ENCODE measurements at places on chromosomes 5 and 9. TPM values are rescaled to one million over a fixed set of nuclear protein-coding genes. Genes with fewer than 3 reads are reported as not detected.
A peak's percentile ranks its signal among the peaks of the same experiment; 100 is the strongest.

DNA sequence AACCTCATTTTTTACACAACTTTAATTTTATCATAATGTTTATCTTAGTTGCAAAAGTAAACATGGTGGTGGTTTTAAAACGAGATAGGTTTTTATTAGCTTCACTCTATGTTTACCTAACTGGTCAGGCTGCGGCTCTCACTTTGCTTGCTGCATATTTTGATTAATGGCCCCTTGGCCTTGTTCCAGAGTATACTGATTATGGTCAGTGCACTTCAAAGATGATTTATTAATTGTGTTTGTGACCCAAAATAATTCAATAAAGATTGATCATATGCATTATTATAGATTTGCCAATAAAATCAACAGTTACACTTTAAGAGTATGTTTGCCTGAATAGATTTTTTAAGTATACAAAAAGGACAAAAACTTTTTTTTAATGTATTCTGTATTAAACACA, 188.0 kb downstream of the XRCC4 start:
- H3K4me1 ChIP-seq, result no peaks in the 10 kb centered on the region
- H3K27me3 ChIP-seq, result no peaks in the 10 kb centered on the region
- no peak overlapping the region for H3K27ac ChIP-seq
- no peaks in the 10 kb centered on the region for H3K36me3 ChIP-seq
- no peak overlapping the region for H3K4me3 ChIP-seq

- peak overlapping the region; percentile 98 for H3K27ac ChIP-seq
- no peaks in the 10 kb centered on the region for H3K27me3 ChIP-seq
- DNase-seq, result peak; percentile 92
- H3K4me1 ChIP-seq, result peaks cover 77% of the 10 kb centered on the region
- peaks cover 53% of the 10 kb centered on the region for H3K36me3 ChIP-seq
Measured at GRCh38 chr5:151213803-151214613, 9.9 kb downstream of the CCDC69 start.

DNA sequence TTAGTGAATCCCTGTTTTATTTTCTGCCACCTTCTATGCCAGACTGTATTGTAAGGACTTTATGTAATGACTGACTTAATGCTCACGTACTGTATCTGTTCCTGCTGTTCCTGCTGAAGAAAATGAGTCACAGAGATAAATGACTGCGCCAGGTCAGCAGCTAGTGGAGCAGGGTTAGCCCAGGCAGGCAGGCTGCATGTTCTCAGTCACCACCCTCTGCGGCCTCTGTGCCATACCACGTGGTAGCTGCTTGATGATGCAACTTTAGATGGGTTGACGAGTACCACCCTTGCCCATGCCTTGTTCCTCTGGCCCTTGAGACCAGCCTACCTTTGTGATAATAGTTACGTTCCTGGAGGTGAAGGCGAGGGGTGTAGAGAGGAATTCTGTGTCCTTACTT, 161.9 kb downstream of the TRIO start:
- H3K4me3 ChIP-seq, result no peak overlapping the region
- DNase-seq, result no peak
- H3K27ac ChIP-seq, result no peak overlapping the region
- no peaks in the 10 kb centered on the region for H3K4me1 ChIP-seq
- H3K27me3 ChIP-seq, result peaks cover 1% of the 10 kb centered on the region
- peaks cover 3% of the 10 kb centered on the region for H3K36me3 ChIP-seq

- H3K36me3 ChIP-seq, result no peaks in the 10 kb centered on the region
- no peak overlapping the region for H3K27ac ChIP-seq
- no peak for DNase-seq
Measured at GRCh38 chr5:74626386-74627222, 13.9 kb downstream of the ENC1 start.

GRCh38 chr9:104339692-104340091, 164.4 kb upstream of the OR13F1 start:
- no peaks in the 10 kb centered on the region for H3K4me1 ChIP-seq
- no peak for DNase-seq
- H3K27me3 ChIP-seq, result no peaks in the 10 kb centered on the region
- no peak overlapping the region for H3K27ac ChIP-seq
- H3K4me3 ChIP-seq, result no peak overlapping the region

DNA sequence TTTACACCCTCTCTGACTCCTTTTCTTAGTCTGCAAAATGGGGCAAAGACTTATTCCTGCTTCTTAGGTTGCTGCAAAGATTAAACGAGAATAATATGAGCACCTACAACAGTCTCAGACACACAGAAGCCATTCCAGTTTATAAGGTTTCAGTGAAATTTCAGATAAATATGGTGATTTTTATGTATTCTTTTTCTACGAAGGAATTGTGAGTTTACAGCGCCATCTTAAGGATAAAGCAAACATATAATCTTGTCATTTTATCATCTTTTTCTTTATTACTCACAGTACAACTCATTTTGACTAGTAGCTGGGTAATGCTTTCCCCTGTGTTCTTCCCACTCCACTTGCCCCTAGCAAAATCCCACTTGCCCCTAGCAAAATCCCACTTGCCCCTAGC, 29.2 kb upstream of the SMC5 start:
- no peak overlapping the region for H3K27ac ChIP-seq
- H3K36me3 ChIP-seq, result no peaks in the 10 kb centered on the region
- no peak overlapping the region for H3K4me3 ChIP-seq
- no peaks in the 10 kb centered on the region for H3K4me1 ChIP-seq

- peaks cover 4% of the 10 kb centered on the region for H3K27me3 ChIP-seq
- H3K27ac ChIP-seq, result no peak overlapping the region
- H3K4me1 ChIP-seq, result peaks cover 11% of the 10 kb centered on the region
- H3K36me3 ChIP-seq, result no peaks in the 10 kb centered on the region
- no peak overlapping the region for H3K4me3 ChIP-seq
Measured at GRCh38 chr5:139543423-139543991, 17.6 kb upstream of the UBE2D2 start.

GRCh38 chr5:150408231-150408943, 4.3 kb downstream of the CD74 start:
- peaks cover 35% of the 10 kb centered on the region for H3K4me1 ChIP-seq
- no peaks in the 10 kb centered on the region for H3K27me3 ChIP-seq
- peak overlapping the region; percentile 52 for H3K27ac ChIP-seq
- peaks cover 56% of the 10 kb centered on the region for H3K36me3 ChIP-seq

DNA sequence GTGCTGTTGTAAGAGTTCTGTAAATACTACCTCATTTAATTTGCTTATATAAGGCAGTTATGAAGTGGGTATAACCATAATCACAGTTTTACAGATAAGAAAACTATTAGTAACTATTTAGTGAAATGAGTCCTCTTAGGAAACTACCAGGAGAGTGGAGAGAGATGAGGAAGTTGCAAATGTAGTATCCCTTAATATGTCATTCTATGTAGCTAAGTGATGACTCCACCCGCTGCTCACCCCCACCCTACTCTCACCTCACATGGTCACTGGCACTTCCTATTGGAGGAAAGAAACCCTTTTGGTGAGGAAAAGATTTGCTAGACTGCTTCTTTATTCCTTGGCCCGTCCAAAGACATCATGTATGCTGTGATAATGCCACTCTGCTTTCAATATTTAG, 241.8 kb upstream of the SLC24A2 start:
- no peak overlapping the region for H3K27ac ChIP-seq
- no peak overlapping the region for H3K4me3 ChIP-seq
- no peaks in the 10 kb centered on the region for H3K27me3 ChIP-seq

GRCh38 chr5:134138416-134139376, 24.2 kb downstream of the TCF7 start:
- H3K4me1 ChIP-seq, result peaks cover 40% of the 10 kb centered on the region
- H3K27ac ChIP-seq, result no peak overlapping the region
- no peak overlapping the region for H3K4me3 ChIP-seq
- peak; percentile 66 for DNase-seq

GRCh38 chr9:120368799-120369198, 211.2 kb downstream of the CDK5RAP2 start:
- H3K27ac ChIP-seq, result no peak overlapping the region
- no peak for DNase-seq
- no peak overlapping the region for H3K4me3 ChIP-seq
- H3K27me3 ChIP-seq, result no peaks in the 10 kb centered on the region
- H3K4me1 ChIP-seq, result no peaks in the 10 kb centered on the region

The PLCXD3 gene
- total RNA-seq, result not detected

The COL15A1 gene
- total RNA-seq, result 0.30 TPM

The CAMK4 gene
- total RNA-seq, result 66.1 TPM

The PCDHB13 gene
- total RNA-seq, result not detected

GRCh38 chr5:92505925-92506324, 1075.1 kb downstream of the NR2F1-AS1 start:
- no peak overlapping the region for H3K27ac ChIP-seq
- no peak for DNase-seq
- no peaks in the 10 kb centered on the region for H3K4me1 ChIP-seq
- H3K36me3 ChIP-seq, result no peaks in the 10 kb centered on the region
- no peaks in the 10 kb centered on the region for H3K27me3 ChIP-seq

DNA sequence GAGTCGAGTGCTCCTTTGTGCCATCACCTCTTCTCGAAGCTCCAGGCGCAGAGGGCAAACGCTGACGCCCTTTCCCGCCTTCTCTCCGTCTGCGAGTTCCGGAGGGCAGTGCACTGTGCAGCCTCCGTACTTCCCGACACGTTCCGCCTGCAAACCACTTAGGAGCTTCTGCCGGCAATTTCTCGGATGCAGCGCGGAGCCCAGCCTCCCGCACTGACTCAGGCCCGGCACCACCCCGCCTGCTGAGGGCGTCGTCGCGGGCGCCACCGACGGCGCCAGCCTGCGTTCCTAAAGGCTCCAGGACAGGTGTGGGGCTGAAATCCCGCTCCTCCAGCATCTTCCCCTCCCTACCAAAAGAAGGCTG, 9.3 kb upstream of the TRIM36 start:
- no peak for DNase-seq
- H3K4me3 ChIP-seq, result no peak overlapping the region
- no peaks in the 10 kb centered on the region for H3K36me3 ChIP-seq
- H3K4me1 ChIP-seq, result peaks cover 13% of the 10 kb centered on the region
- no peak overlapping the region for H3K27ac ChIP-seq

The PCDHA9 gene
- total RNA-seq, result not detected

GRCh38 chr5:158979749-158980521, 119.8 kb downstream of the EBF1 start:
- no peak overlapping the region for H3K4me3 ChIP-seq
- H3K36me3 ChIP-seq, result no peaks in the 10 kb centered on the region
- H3K4me1 ChIP-seq, result no peaks in the 10 kb centered on the region
- no peak for DNase-seq

GRCh38 chr5:134133995-134134541, 19.6 kb downstream of the TCF7 start:
- no peak for DNase-seq
- no peak overlapping the region for H3K4me3 ChIP-seq
- peaks cover 31% of the 10 kb centered on the region for H3K36me3 ChIP-seq
- no peak overlapping the region for H3K27ac ChIP-seq

GRCh38 chr5:56566374-56567249, 248.7 kb upstream of the MAP3K1 start:
- no peaks in the 10 kb centered on the region for H3K36me3 ChIP-seq
- H3K4me1 ChIP-seq, result peaks cover 2% of the 10 kb centered on the region
- no peak overlapping the region for H3K27ac ChIP-seq

GRCh38 chr9:76433836-76434235, 25.1 kb upstream of the GCNT1 start:
- no peaks in the 10 kb centered on the region for H3K36me3 ChIP-seq
- no peak overlapping the region for H3K4me3 ChIP-seq
- no peak overlapping the region for H3K27ac ChIP-seq
- H3K27me3 ChIP-seq, result no peaks in the 10 kb centered on the region
- no peak for DNase-seq

The WASHC1 gene
- total RNA-seq, result 26.2 TPM

GRCh38 chr5:169772688-169773087, 135.6 kb downstream of the DOCK2 start:
- peaks cover 42% of the 10 kb centered on the region for H3K36me3 ChIP-seq
- H3K27me3 ChIP-seq, result no peaks in the 10 kb centered on the region
- H3K27ac ChIP-seq, result no peak overlapping the region
- DNase-seq, result no peak
- H3K4me3 ChIP-seq, result no peak overlapping the region
